ENCODE measurements at places on chromosomes 12 and 14. TPM values are rescaled to one million over a fixed set of nuclear protein-coding genes. Genes with fewer than 3 reads are reported as not detected.

PPP1R36 gene
- total RNA-seq: 1.0 TPM

MDGA2 gene
- total RNA-seq: not detected

OTOGL gene
- total RNA-seq: 0.54 TPM

DNA sequence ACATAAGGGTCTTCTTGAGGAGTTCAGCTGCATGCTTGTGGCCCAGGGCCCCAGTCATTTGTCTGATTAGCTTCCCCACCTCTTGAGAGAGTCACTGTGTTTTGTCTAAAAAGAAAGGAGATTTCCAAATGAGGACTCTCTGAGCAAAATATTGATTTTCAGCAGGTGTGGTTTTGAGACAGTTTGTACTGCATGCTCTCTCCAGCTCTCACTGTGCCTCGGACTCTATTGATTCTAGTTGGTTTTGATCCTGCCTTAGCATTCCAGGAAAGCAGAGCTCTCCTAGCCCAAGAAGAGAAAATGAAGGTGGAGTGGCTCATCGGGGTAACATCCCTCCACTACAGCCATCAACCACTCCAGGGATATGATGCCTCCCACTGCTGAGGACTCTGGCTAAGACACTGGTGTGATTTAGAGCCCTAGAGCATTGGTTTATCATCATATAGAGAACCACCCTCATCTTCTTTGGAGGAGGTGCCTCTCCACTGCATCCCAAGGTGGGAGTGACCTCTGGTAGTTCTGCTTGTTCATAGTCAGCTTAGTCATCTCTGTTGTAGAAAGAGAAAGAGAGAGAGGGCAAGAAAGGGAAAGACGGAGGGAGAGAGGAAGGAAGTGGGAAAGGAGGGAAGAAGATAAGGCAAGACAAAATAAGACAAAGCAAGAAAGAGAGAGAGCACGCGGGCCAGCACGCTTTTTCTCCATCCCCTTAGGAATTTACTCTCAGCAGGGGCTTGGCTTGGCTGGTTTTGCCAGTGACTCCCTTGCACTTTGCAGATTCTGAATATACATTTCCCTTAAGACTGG is 365.6 kb downstream of the DPF3 start:
- H3K27me3 ChIP-seq: no peaks in the 10 kb centered on the region
- H3K27ac ChIP-seq: no peak overlapping the region
- DNase-seq: no peak
- no peak overlapping the region for H3K4me3 ChIP-seq

GRCh38 chr12:62724947-62725451 is 210.0 kb downstream of the PPM1H start:
- no peak overlapping the region for H3K27ac ChIP-seq
- H3K4me3 ChIP-seq: no peak overlapping the region
- no peaks in the 10 kb centered on the region for H3K36me3 ChIP-seq
- no peaks in the 10 kb centered on the region for H3K27me3 ChIP-seq
- no peaks in the 10 kb centered on the region for H3K4me1 ChIP-seq

DNA sequence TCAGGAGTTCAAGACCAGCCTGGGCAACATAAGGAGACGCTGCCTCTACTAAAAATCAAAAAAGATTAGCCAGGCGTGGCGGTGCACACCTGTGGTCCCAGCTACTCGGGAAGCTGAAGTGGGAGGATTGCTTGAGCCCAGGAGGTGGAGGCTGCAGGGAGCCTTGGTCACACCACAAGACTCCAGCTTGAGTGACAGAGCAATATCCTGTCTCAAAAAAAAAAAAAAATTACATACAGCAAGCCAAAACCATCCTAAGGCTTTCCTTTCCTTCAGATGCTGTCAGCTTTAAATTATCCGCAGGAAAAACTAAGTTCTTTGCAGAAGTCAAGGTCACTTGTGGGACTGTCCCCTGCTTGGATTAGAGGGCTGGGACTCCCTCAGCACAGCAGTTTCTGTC is 1.3 kb downstream of the CS start:
- no peaks in the 10 kb centered on the region for H3K36me3 ChIP-seq

DNA sequence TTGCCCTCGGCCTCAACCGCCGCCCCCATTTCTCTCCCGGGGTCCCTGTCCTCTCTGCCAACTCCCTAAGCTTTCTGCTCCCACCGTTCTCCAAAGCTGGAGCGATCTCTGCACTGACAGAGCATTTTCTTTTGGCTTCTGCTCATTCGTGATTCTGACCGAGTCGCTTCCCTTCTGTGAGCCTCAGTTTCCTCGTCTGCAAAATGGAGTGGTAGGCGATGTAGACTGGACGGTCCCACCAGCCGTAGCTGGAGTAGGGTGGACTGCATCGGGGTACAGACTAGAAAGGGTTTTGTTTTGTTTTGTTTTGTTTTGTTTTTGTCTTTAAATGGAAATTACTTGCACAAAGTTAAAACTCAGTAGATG is 2.4 kb downstream of the VSX2 start:
- H3K4me3 ChIP-seq: no peak overlapping the region
- no peaks in the 10 kb centered on the region for H3K36me3 ChIP-seq
- no peak overlapping the region for H3K27ac ChIP-seq
- DNase-seq: no peak

GRCh38 chr14:91801358-91801757 is 66.0 kb downstream of the TC2N start:
- H3K4me3 ChIP-seq: no peak overlapping the region
- peaks cover 1% of the 10 kb centered on the region for H3K4me1 ChIP-seq
- H3K36me3 ChIP-seq: peaks cover 6% of the 10 kb centered on the region
- H3K27ac ChIP-seq: no peak overlapping the region
- no peak for DNase-seq

- no peak overlapping the region for H3K4me3 ChIP-seq
- no peaks in the 10 kb centered on the region for H3K4me1 ChIP-seq
Measured at GRCh38 chr14:100432652-100433427, 109.7 kb downstream of the SLC25A47 start.

- H3K27ac ChIP-seq: no peak overlapping the region
- H3K27me3 ChIP-seq: no peaks in the 10 kb centered on the region
- DNase-seq: no peak
- no peaks in the 10 kb centered on the region for H3K36me3 ChIP-seq
- H3K4me1 ChIP-seq: no peaks in the 10 kb centered on the region
- no peak overlapping the region for H3K4me3 ChIP-seq
Measured at GRCh38 chr12:78671295-78671694, 193.3 kb upstream of the SYT1 start.

DNA sequence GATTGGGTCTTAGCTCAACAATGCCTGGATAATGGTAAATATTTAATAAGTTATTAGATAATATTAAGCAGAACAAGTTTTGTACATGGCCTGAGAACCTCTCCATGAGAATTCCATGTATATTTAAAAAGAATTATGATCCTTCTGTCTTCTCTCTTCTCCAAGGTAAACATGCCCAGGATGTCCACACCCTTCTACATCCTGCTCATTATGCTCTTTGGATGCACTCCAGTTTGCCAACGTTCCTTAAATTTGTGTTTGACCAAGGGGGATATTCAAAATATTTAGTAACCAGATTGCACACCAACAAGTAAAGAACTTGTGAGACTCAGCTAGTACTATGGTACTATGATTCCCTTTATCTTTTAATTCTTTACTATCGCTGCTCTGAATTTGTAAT is 44.8 kb upstream of the ERGIC2 start:
- no peaks in the 10 kb centered on the region for H3K27me3 ChIP-seq
- H3K27ac ChIP-seq: no peak overlapping the region
- H3K4me1 ChIP-seq: no peaks in the 10 kb centered on the region
- no peaks in the 10 kb centered on the region for H3K36me3 ChIP-seq

Data from aorta (tissue), 5 donors.